HT-29 (cell line): ENCODE measurements at places on chromosomes 1 and 21. TPM values are rescaled to one million over a fixed set of nuclear protein-coding genes. Genes with fewer than 3 reads are reported as not detected.

Gene SSBP3
- 15.5 and 18.2 TPM in 2 replicates for total RNA-seq

DNA sequence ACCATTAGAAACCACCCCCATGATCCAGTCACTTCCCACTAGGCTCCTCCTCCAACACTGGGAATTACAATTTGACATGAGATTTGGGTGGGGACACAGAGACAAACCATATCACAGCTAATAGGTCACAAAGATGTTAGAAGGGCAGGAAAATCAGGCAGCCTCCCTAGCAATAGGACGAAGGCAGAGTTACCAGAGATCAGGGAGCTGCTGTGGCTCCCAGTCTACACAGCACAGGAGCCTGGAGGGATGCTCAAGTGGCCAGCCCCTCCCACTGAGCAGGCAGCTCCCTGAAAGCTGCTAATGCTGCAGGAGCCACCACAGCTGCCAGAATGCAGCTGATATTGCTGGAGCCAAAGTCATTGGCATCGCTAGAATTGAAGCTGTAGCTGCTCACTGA lies 51.0 kb downstream of the CR1L start:
- no peak for DNase-seq

Gene GBP5
- total RNA-seq, result 0.03 TPM in 1 of 2 replicates, not detected in the other

Gene UBASH3A
- not detected in 2 replicates for total RNA-seq

Gene HSPA6
- 0.70 and 1.1 TPM in 2 replicates for total RNA-seq

DNA sequence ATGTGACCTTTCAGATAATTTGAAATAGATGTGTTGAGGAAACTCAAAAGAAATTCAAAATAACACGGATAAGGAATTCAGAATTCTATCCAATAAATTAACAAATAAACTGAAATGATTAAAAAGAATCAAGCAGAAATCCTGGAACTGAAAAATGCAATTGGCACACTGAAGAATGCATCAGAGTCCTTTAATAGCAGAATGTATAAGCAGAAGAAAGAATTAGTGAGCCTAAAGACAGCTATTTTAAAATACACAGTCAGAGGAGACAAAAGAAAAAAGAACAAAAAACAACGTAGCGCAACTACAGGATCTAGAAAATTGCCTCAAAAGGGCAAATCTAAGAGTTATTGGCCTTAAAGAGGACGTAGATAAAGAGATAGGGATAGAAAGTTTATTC lies 99.6 kb upstream of the SAMSN1 start:
- DNase-seq, result no peak

DNA sequence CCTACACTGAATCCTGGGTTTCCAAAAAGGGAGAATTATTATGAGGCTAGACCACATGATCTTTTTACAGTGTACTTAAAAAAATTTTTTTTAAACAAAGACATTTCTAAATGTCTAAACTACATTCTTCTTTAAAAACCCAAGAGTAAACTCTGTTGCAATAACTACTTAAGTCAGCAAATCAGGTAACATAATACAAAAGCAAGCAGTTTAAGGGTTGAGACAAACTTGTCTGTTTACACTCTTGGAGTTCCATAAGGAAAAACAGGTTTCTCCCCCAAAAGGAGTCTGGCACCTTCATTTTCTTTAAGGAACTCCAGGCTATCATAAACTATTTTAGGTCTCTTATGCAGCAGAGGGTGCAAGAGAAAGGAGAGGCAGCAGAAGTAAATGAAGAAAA lies 12.5 kb upstream of the ANKRD45 start:
- DNase-seq, result peak; percentile 21

DNA sequence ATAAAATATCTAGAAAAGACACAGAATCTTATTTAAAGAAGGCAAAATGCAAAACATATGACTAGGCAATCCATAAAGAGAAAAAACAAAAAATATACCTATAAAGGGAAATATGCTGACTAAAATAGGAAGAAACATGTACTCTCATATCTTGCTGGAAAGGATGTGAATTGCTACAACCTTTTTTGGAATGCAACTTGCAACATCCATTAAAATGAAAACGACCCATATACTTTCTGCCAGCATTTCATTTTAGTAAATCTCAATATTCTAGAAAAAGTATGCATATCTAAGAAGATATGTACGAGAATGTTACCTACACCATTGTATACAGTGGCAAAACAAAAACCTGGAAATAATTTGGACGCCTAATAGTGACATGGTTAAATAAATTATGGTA lies 56.6 kb downstream of the EDEM3 start:
- DNase-seq, result no peak

DNA sequence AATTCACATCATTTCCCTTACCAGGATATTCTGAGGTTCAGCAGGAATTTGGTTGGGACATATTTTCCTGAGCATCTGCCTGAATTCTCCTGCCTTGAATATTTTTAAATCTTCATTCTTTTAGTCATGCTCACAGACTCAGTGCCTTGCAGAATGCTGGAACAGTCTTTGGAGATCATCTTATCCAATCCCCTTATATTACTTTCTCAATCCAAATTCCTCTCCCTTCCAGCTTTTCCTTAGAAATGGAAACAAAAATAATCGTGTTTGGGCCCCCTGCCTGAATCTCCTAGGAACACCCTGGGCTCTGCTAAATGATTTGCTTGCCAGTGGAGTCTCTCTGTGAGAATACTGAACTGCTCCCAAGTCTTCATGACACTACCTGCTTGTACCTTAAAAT lies 38.4 kb downstream of the LHX8 start:
- DNase-seq, result no peak

- no peak for DNase-seq
These were observed 45.1 kb upstream of the ROR1 start for GRCh38 chr1:63728611-63729226.
